ENCODE measurements at places on chromosomes 1 and 21. TPM values are rescaled to one million over a fixed set of nuclear protein-coding genes. Genes with fewer than 3 reads are reported as not detected.

Gene WDR4
- 6.1 TPM for total RNA-seq

Gene FMO5
- 0.71 TPM for total RNA-seq

Gene PTPRU
- total RNA-seq: 10.6 TPM

Gene UBL4B
- not detected for total RNA-seq

Gene PPCS
- 69.1 TPM for total RNA-seq

Gene HSPA6
- total RNA-seq: not detected

Gene MATN1
- total RNA-seq: not detected

Gene LRRC53
- total RNA-seq: not detected

Gene DNALI1
- 9.6 TPM for total RNA-seq

Gene ANGPTL3
- total RNA-seq: not detected

Gene FALEC
- total RNA-seq: 0.86 TPM

Gene SPATA17
- 0.18 TPM for total RNA-seq

Gene CLIC4
- total RNA-seq: 548 TPM

Gene PEAR1
- total RNA-seq: 17.9 TPM

Gene FCRLA
- total RNA-seq: 4.6 TPM

Gene S100A5
- not detected for total RNA-seq

Gene SERPINC1
- total RNA-seq: not detected

Gene PTPN22
- total RNA-seq: 1.7 TPM

Gene CRNN
- not detected for total RNA-seq

Gene MYOG
- total RNA-seq: not detected

Gene HCRTR1
- not detected for total RNA-seq

Gene GPR25
- not detected for total RNA-seq

Gene C1orf185
- not detected for total RNA-seq

Gene COL11A1
- total RNA-seq: 3.2 TPM

Gene UMODL1
- not detected for total RNA-seq

Gene SLAMF9
- not detected for total RNA-seq

Gene ADAM30
- total RNA-seq: not detected

Gene TMEM35B
- 69.8 TPM for total RNA-seq

Gene MSH4
- total RNA-seq: not detected

Gene CDA
- total RNA-seq: 31.5 TPM

Gene HAO2
- not detected for total RNA-seq

Gene KPRP
- not detected for total RNA-seq

Gene HSPA13
- total RNA-seq: 49.3 TPM

Gene LRRIQ3
- total RNA-seq: 0.89 TPM

Gene ANKRD34A
- 1.1 TPM for total RNA-seq

Gene SPRR2B
- not detected for total RNA-seq

Gene CELA3A
- not detected for total RNA-seq

Gene LCE1B
- not detected for total RNA-seq

Gene HMGCS2
- not detected for total RNA-seq

Gene ARHGEF16
- total RNA-seq: not detected

Gene AKT3
- 16.5 TPM for total RNA-seq

Gene ATG4C
- 8.6 TPM for total RNA-seq

Gene RGL1
- total RNA-seq: 6.0 TPM

Gene SDC3
- 21.9 TPM for total RNA-seq
